Motor neuron (in vitro differentiated cells): ENCODE measurements at places on chromosomes 5 and 9. TPM values are rescaled to one million over a fixed set of nuclear protein-coding genes. Genes with fewer than 3 reads are reported as not detected.
A peak's percentile ranks its signal among the peaks of the same experiment; 100 is the strongest.

GRCh38 chr5:132854301-132854700, 12.0 kb downstream of the GDF9 start:
- no peak for ATAC-seq

DNA sequence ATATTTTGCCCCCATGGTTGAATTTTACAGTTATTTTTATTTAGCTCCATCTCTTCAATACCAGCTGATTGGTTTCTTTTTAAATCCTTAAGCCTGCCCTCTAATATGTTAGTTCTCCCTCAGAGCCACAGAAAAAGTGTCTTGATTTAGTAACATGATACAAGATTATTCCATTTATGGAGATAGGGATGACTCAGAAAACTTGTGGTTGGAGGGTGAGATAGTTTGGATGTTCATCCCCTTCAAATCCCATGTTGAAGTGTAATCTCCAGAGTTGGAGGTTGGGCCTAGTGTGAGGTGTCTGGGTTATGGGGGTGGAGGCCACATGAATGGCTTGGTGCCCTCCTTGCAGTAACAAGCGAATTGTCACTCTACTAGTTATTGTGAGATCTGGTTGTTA, 115.7 kb downstream of the FBXO38 start:
- no peak for ATAC-seq

DNA sequence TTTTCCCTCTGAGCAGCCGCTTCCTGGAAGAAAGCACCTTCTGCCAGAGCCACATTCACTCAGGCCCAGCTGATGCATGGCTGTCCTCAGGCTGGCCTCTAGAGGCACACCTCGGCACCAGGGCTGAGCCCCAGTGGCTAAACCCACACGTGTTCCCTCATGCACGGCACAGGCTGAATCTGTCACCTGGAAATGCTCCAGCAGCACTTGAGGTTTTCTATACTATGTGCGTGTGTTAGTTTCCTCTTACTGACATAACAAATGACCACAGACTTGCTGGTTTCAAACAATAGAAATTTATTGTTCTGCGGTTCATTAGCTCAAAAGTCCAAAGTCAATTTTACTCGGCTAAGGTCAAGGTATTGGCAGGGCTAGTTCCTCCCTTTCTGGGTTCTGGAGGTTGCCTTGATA, 141.4 kb downstream of the LRRC70 start:
- ATAC-seq, result peak; percentile 87

The FREM1 gene
- 1.2 and 1.6 TPM in 2 replicates for total RNA-seq

DNA sequence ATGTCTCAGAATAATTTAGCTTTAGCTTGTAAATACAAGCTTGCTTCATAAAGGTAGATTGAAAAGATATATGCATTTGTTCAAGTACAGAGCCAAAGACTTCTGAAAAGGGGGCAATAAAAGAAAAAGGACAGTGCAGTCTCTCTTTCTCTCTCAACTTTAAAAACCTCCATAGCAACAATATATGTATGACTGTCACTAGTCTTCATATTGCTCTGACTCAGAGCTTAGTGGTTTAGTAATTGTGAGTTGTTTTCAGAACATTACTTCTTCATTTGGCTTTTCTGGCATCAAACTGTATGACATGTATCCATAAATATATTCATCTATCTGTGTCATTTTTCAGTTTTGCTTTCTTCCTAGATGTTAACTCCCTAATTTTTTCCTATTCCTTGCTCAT, 194.6 kb upstream of the KIF2A start:
- no peak for ATAC-seq

- peak; percentile 29 for ATAC-seq
These were observed 100.2 kb downstream of the PDE8B start for GRCh38 chr5:77310494-77311213.

DNA sequence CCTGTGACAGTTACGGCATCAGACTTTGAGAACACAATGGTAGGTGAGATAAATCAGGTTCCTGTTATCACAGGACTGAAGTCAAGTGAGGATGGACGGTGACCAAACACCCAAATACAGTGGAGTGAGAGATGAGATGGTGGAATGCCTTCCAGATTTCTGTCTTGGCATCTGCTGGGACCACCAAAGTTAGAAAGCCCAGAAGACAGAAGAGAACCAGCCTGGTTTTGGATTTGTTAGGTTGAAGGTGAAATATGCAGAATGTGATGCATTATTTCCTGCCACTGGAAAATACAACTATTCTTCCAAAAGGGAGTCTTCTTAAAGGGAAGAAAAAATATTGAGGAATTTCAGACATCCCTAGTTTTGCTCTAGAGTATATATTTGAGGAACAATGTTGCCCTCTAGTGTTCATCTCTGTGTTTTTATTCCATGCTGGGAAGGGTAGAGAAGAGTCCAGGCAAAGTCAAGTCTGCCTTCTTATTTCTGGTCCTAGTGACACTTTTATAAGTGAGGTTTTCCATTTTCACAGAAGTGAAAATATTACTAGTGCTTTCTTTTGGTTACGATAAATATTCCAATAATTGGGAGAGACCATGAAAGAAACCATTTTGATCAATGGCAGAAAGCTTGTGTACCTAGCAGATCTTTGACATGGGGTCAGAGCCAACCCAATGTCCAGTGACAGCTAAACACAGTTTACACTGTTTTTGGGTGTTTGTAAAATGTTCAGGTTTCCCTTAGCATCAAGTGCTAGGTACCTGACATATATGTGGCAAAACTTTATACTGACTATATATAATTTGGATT, 142.3 kb upstream of the ANKH start:
- peak; percentile 88 for ATAC-seq

GRCh38 chr9:17859228-17859627, 280.4 kb downstream of the SH3GL2 start:
- ATAC-seq, result no peak

- no peak for ATAC-seq
These were observed 85.1 kb downstream of the NDUFAF2 start for GRCh38 chr5:61030163-61030482.

The LCN9 gene
- total RNA-seq, result 0.78 TPM in 1 of 2 replicates, not detected in the other

DNA sequence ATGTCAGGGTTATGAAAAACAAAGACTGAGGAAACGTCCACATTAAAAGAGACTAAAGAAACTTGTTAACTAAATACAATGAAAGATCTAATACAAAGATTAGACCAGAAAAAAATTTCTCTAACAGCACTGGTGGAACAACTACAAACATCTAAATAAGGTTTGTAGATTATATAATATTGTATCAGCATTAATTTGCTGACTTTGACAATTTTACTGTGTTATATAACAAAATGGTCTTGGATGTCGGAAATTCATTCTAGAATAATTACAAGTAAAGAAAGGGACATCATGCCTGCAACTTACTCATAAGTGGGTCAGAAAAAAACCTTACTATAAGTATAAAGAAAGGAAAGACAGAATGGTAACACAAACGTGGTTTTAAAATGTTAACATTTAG, 50.1 kb downstream of the PJA2 start:
- ATAC-seq, result no peak

The SPATA31A5 gene
- total RNA-seq, result not detected in 2 replicates

DNA sequence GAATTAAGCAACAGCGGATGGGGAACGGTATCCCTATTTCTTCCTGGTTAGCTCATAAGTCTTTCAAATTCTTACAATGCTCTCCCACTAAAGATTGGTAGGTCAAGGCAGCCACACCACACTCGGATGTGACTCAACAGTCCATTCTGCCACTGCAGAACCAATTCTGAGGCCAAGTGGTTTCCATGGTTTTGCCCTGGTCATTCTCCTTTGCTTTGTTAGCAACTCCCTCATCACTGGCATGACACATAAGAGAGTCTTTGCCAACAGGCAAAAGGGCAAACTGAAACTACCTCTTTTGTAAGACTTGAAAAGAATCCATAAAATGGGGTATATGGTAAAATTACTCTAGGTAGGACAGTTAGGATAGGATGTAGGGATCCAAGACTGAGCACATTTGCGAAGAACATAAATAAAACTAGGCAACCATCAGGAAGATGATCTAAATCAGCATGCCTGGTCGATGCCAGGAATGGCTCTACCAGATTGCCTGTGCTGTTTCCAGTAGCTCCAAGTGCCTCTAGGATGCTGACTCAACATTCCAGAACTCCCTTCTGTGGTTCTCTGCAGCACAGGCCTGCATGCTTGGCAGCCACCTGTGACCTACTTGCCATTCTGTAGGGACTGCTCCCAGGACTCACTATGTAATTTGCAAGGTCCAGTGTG, 105.4 kb downstream of the DCP2 start:
- no peak for ATAC-seq

The CDKN2B gene
- 3.5 and 6.3 TPM in 2 replicates for total RNA-seq

The PCDHGA7 gene
- total RNA-seq, result 4.6 and 5.8 TPM in 2 replicates

The PCDHGB3 gene
- total RNA-seq, result 2.3 and 5.1 TPM in 2 replicates

The HINT1 gene
- total RNA-seq, result 179 and 203 TPM in 2 replicates

DNA sequence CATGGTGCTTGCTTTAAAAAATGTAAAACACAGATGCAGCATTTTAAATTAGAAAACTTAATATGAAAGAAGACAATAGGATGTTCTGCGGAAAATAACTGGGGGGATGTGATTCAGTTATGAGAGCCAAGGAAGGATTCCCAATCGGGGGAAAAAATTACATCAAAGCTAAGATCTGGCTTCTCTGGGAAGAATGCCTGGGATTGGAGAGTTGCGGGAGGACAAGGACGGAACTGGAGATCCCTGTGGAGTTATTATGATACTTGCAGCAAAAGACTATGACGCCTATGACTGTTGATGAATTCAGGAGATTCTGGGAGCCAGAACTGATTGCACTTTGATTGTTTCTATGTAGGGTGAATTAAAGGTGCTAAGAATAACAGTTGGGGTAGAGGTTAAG, 24.6 kb downstream of the MTX3 start:
- no peak for ATAC-seq

GRCh38 chr5:80835128-80835527, 125.0 kb upstream of the RASGRF2 start:
- no peak for ATAC-seq

DNA sequence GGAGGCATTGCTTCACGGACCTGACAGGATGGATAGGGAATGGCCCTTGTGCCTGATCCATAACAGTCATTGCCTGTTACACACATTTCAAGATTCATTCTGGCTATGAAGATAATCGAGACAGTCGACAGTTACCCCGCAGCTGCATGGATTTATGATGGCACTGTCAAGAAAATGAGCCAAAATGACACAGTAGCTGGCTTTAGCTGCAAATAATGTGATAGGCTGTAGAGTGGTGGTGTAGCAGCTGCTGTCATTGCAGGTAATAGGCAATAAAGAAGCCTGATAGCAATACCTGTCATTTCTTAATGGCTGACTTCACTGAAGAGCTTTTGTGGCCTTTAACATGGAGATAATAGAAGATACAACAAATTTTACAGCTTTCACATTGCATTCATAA, 1085.2 kb upstream of the ARRDC3 start:
- ATAC-seq, result peak; percentile 98

The LMAN2 gene
- total RNA-seq, result 48.3 and 49.7 TPM in 2 replicates

- ATAC-seq, result peak; percentile 59
These were observed 45.0 kb upstream of the TNFSF15 start for GRCh38 chr9:114850871-114851270.

- ATAC-seq, result peak; percentile 88
These were observed 79.5 kb downstream of the PRRT1B start for GRCh38 chr9:131624636-131625507.

The BTNL3 gene
- total RNA-seq, result 0.16 TPM in 1 of 2 replicates, not detected in the other

- ATAC-seq, result no peak
These were observed 140.7 kb downstream of the BOD1 start for GRCh38 chr5:173475780-173476179.

The PCDHA2 gene
- total RNA-seq, result 1.4 and 1.5 TPM in 2 replicates

DNA sequence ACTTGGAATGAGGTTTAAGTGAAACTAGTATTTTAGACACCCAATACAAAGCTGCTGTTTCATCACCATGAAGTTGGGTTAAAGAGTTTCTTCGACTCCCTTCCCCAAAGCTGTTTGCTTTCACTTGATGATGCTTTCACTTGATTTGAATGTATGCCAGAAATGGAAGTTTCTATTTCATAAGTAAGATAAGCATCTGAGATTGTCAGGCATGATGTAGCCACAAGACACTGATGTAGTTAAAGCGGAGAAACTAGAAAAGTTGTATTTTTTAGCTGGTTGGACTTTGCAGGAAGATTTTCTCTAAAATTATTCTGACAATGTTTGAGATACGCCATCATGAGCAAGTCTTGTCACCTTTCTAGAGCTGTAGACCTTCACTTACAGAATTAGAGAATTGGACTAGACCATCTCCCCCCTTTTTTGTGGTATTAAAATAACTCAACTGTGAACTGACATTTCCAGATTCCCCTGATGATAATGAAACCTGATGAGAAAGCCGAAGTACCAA, 20.0 kb downstream of the MOCS2 start:
- no peak for ATAC-seq

DNA sequence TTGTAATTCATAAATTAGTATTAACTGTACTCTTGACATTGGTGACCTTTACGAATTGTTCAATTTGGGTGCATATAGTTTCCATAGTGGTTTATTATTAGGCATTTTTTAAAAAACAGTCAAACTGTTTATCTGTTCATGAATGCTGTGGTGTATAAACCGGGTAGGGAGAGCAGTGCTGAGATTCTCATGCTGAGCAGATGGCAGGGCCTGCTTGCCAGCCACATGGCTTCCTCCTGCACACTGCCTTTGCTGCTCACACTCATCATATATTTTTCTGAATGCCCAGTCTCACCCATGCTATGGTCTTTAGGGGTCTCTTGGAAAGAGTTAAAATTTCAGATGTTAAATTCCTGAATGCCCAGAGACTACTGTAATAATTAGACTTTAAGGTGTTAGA, 40.8 kb downstream of the NNT start:
- no peak for ATAC-seq

- no peak for ATAC-seq
These were observed 91.0 kb upstream of the SH3PXD2B start for GRCh38 chr5:172545291-172545801.

The PCDHGB6 gene
- total RNA-seq, result 24.0 and 31.5 TPM in 2 replicates

The ANKH gene
- total RNA-seq, result 15.5 and 16.5 TPM in 2 replicates

GRCh38 chr5:31827867-31828266, 188.9 kb downstream of the PDZD2 start:
- ATAC-seq, result no peak

DNA sequence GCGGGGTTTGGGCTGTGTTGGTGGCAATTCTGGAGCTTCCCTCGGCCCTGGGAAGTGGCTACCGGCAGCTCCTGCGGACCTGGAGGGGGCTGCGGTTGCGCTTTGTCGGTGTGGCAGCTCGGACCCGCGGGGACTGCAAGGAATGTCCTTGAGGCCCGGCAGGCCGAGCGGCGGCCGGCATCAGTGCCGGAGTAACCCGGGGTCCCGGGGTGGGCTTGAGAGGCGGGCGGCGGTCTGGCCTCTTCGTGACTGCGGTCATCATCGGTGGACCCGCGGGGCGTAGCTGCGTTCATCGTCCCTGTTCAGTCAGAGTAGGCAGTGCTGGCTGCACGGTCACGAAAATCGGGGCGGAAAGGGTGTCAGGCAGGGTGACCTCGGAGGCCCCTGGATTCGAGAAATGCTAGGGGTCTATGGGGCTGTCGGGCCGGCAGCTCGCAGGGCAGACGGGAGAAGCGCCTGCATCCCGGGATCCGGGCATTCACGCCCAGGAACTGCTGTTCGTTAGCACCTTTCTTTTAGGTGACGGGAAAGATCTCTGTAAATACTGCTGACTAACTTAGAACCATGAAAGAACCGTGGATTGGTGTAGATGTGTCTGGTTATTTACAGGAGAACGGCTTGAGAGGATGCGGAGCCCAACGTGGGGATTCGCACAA, 474 bp downstream of the HMGCR start:
- ATAC-seq, result no peak

The C5orf58 gene
- 1.5 TPM in 1 of 2 replicates, not detected in the other for total RNA-seq

The ODF2 gene
- total RNA-seq, result 52.5 and 57.6 TPM in 2 replicates

The CYLC2 gene
- total RNA-seq, result not detected in 2 replicates

The SLC45A2 gene
- 0.42 TPM in 1 of 2 replicates, not detected in the other for total RNA-seq

- peak; percentile 29 for ATAC-seq
These were observed 6.1 kb downstream of the PRDM6 start for GRCh38 chr5:123094919-123095797.

GRCh38 chr9:125513668-125514413, 193.2 kb downstream of the MAPKAP1 start:
- peak; percentile 53 for ATAC-seq

The SLC36A3 gene
- 0.05 and 0.13 TPM in 2 replicates for total RNA-seq

The TOR1B gene
- 19.1 and 23.2 TPM in 2 replicates for total RNA-seq

The ZNF883 gene
- 0.14 and 0.36 TPM in 2 replicates for total RNA-seq
